Activated T-cell treated with anti-CD3 and anti-CD28 coated beads for 4 hours (primary cell): ENCODE measurements at places on chromosomes 16 and 17.

DNA sequence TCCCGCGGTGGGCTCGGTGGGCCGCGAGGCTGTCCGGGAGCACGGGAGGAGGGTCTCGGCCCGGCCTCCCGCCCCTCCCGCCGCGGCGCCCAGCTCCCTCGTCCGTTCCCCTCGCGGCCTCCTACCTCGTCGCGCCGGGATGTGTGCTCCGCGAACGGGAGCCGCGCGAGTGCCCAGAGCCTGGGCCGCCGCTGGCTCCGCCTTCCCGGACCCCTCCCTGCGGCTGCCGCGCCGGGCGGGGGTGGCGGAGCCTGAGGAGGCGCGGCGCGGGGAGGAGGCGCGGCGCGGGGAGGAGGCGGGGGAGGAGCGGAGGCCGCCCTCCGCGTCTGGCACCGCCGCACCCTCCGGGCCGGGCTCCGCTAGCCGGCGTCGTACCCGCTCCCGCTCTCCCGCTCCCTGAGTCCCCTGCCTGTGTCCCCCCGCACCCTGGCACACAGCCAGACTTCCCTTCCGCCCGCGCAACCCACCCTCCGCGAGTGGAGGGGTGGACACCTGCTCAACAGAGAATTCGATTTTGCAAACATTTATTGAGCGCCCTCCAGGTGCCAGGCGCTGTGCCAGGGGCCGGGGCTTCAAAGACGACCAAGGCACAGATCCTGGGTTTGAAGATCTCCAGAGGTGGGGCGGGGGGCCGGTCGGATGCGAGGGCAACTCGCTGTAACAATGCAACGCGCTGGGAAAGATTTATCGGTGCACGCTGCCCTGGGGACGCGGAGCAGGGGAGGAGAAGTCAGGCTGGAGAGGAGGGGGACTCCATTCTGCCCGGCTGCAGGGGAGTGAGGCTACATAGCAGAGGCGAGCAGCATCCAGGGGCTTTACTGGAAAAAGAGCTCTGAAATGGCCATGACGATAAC is at the start of gene MPP3:
TSS of gene MPP3 (minus strand) at position 171 of the 854 bp plus-strand sequence. CDS start 1,240 bp downstream, outside the sequence.
- DNase-seq, result peak; percentile 32

- no peak for DNase-seq
These were observed 50.2 kb downstream of the COX10 start for GRCh38 chr17:14119546-14119945.

DNA sequence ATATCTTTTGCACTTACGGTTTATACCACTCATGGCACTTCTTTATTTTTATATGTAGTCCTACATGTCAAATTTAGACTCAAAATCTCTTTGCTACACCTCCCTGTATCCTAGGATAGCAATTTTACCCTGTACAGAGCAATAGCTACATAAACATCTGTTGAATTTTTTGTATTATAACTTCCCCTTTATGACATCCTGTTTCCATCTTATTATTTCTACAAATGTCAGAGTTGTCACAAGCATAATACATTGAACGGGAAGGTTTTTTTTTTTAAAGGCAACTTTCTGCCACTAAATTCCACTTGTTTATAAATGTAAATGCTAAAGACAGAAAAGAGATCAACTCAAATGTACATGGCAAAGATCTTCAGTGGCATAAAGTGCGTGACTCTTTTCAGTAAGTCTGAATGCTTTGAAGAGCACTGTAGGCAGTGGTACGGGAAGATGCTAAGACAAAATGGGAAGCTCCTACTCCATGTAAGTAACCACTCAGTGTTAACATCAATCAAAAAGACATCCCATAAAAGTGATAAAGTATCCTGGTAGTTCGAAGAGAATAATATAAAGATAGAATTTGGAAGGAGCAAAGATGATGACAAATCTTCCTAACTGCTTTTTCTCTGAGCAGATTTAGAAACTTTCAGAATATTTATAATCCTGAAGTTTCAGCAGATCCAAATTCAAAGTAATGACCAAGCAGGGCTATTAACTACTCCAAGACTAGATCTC is 26.8 kb downstream of the GNA13 start:
- no peak for DNase-seq

DNA sequence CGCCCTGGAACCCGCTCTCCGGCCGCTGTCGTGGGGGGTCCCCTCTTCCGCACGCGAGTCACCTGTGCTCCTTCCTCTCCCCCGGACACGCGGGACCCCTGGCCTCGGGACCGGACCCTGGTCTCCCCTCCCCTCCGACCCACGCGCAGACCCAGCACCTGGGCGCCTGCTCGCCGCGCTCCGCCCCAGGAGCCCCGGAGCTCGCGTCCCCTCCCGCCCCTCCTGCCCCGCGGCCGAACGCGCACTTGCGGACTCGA is 762 bp downstream of the RAB40B start:
- no peak for DNase-seq
